ENCODE measurements at places on chromosomes 3 and 15. TPM values are rescaled to one million over a fixed set of nuclear protein-coding genes. Genes with fewer than 3 reads are reported as not detected.

DNA sequence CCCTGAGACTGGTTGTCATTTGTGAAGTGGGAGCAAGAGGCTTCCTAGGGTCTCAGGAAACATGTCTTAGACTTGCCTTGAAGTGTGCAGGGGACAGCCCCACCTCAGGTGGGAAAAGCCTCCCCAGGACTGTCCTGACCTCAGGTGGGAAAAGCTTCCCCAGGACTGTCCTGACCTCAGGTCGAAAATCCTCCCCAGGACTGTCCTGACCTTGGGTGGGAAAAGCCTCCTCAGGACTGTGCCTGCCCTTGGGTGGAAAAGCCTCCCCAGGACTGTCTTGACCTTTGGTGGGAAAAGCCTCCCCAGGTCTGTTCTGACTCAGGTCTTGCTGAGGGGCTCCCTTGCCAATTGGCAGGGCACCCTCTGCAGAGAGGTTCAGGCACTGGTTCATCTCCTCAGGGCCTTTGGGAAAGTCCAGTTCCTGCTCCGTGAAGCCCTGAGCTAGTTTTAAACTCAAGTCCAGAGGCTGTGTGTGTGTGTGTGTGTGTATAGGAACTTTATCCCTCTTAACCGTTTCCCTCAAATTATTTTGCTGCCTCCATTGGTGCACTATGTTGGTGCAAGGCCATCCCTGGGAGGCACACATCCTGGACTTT lies 64.7 kb downstream of the WNT7A start:
- no peak for DNase-seq
- peaks cover 43% of the 10 kb centered on the region for H3K36me3 ChIP-seq
- H3K27ac ChIP-seq, result no peak overlapping the region
- no peak overlapping the region for H3K4me3 ChIP-seq

DNA sequence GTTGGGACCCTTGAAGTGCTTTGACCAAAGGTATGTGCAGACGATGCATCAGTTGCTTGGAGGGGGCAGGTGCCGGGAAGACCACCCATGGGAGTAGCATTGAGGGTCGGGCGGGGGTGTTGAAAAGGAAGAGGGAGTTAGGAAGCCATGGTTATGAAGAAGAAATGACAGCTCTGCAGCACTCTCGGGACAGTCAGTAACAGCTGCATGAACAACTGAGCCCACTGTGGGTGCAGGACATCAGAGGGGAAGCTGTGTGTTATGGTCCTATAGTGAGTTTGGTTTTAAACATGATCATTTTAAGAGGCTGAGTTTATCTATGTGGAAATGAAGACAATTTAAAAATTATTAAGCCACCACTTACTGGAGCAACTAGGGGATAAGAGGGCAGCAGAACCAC lies 17.6 kb downstream of the ST8SIA2 start:
- H3K27ac ChIP-seq, result no peak overlapping the region
- no peaks in the 10 kb centered on the region for H3K36me3 ChIP-seq
- DNase-seq, result no peak
- peaks cover 15% of the 10 kb centered on the region for H3K27me3 ChIP-seq
- H3K4me1 ChIP-seq, result no peaks in the 10 kb centered on the region
- H3K4me3 ChIP-seq, result no peak overlapping the region

- peaks cover 2% of the 10 kb centered on the region for H3K4me1 ChIP-seq
- no peak overlapping the region for H3K4me3 ChIP-seq
- H3K27me3 ChIP-seq, result no peaks in the 10 kb centered on the region
- H3K36me3 ChIP-seq, result no peaks in the 10 kb centered on the region
Observed at GRCh38 chr3:113136071-113136470, 75.3 kb upstream of the BOC start.

DNA sequence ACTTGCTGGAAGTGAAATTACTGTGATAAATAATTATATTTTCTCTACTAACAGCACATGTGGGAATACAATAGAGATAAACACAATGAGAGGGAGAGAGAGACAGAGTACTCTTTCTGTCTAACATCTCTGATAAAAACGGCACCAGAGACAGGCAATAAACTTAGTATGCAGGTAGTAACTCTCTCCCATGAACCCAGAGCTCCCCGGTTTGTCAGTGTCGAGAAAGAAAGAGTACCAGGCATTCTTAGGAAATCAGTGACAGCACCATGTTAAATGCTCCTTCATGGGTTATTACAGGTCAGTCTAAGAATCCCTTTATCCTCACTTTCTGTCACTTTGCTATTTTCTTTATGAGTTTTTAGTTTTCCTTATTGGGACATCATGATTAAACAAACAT lies 110.7 kb upstream of the EPHA3 start:
- DNase-seq, result no peak
- no peaks in the 10 kb centered on the region for H3K27me3 ChIP-seq
- H3K4me3 ChIP-seq, result no peak overlapping the region
- no peaks in the 10 kb centered on the region for H3K4me1 ChIP-seq
- no peak overlapping the region for H3K27ac ChIP-seq
- no peaks in the 10 kb centered on the region for H3K36me3 ChIP-seq

- H3K36me3 ChIP-seq, result no peaks in the 10 kb centered on the region
Observed at GRCh38 chr3:159739969-159740368, 248.7 kb upstream of the IL12A start.

GRCh38 chr15:101470548-101471239 lies 18.8 kb downstream of the PCSK6 start:
- no peaks in the 10 kb centered on the region for H3K36me3 ChIP-seq
- DNase-seq, result no peak

DNA sequence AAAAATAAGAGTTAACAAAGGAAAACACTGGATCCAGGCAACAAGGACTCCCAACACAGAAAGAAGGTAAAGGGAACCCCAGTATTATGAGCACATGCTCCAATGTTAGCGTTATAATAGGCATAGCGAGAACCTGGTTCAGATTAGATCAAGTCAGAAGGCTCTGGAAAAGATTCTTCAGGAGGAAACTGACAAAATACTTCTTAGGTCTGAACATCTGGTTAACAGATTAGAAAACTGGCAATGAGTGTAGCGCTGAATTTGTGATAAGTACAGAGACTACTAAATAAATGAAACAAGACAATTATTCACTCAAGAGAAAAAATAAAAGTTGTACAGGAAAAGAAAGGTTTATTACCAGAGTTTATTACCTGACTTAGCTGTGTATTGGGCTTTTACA lies 146.1 kb downstream of the DPH6 start:
- no peak overlapping the region for H3K27ac ChIP-seq
- no peaks in the 10 kb centered on the region for H3K27me3 ChIP-seq
- DNase-seq, result no peak
- H3K36me3 ChIP-seq, result peaks cover 19% of the 10 kb centered on the region
- H3K4me1 ChIP-seq, result no peaks in the 10 kb centered on the region
- H3K4me3 ChIP-seq, result no peak overlapping the region

LSMEM2 gene
- total RNA-seq, result not detected
